Cortex of kidney (tissue), 1 donor: ENCODE measurements at places on chromosomes 2 and 18.

DNA sequence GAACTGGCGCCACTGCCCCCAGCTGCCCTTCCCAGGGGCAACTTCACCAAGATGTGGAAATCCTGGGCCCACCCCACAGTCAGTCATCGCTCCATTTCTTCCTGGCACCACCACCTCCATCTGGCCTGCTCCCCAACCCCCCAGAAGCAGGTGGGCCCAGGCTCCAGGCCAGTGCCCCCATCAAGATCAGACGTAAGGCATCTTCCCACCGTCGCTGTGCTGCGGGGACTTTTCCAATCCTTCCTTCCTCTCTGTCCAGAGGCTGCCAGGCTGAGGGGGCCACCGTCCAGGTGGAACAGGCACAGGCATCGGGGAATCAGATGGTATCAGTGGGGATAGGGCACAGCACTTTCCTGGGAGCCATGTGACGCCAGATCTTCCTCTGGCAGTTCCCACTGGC, 8.1 kb downstream of the PRLH start:
- no peak for DNase-seq

DNA sequence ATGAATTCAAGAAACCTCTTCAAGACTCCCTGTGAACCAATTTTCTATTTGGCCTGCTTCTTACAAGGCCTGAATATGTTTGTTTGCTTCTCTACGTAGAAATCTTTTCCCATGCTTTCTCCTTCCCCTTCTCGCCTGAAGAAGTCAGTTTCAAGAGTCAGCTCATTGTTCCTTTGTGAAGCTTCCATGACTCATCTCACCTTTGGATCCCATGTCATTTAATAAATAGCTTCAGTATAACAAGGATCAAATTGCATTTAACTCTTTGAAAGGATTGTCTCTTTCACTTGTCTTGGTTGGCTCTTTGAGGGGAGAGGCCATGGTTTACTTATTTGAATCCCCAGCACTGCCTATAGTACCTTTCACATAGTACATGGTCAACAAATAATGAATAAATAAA, 28.4 kb downstream of the CPS1 start:
- no peak for DNase-seq

GRCh38 chr2:206274434-206275311, at the start of gene ZDBF2:
TSS of gene ZDBF2 (plus strand) at chr2:206274663. CDS start at chr2:206281850, 7,187 bp downstream.
- DNase-seq = no peak

DNA sequence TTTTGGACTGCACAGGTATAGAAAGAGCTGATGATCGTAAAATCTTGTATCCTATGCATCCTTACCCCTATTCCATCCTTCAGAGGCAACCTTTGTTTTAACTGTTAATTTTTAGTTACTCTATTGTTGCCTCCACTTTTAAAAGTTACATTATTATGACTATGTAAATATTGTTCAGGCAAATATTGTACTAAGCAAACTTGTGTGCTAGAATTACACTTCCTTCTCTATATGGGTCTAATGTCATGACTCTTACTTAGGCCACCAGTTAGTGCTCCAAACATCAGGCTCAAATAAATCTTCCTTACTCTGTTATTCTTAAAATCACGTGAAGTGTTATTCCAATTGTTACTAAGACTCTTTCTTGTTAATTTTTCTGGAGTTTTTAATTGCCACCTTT, 47.4 kb upstream of the EMILIN2 start:
- DNase-seq = no peak

- no peak for DNase-seq
Observed at GRCh38 chr2:148515976-148516375, 128.6 kb upstream of the EPC2 start.

- DNase-seq = no peak
Observed at GRCh38 chr2:199760574-199760973, 90.4 kb downstream of the FTCDNL1 start.

GRCh38 chr2:211609127-211609526, 929.5 kb downstream of the ERBB4 start:
- no peak for DNase-seq

DNA sequence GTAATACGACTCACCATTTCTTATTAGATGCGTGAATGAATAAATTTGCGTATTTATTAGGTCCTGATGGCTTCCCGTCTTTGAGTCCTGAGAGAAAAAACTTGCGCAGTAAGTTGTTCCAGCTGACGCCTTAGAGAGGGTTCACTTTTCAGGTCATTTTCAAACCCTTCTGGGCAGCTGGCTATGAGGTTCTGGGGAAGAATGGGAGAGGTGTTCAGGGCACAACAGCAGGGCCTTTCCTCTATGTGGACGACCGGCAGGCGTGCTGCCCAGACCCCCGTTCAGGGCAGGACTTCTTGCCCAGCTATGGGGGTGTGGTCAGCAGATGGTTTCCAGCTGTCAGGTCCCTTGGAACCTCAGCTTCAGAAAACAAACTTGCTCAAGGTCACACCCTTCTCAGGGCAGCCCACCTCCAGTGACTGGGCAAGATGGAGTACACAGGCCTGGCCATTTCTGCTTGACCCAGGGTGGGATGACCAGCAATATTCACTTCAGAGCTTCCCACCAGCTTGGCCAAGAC, 61.1 kb upstream of the TNP1 start:
- DNase-seq = no peak
